ENCODE measurements at places on chromosomes 2 and 18. TPM values are rescaled to one million over a fixed set of nuclear protein-coding genes. Genes with fewer than 3 reads are reported as not detected.

- H3K36me3 ChIP-seq, result no peaks in the 10 kb centered on the region
- H3K27ac ChIP-seq, result no peak overlapping the region
- no peak overlapping the region for H3K4me3 ChIP-seq
- H3K27me3 ChIP-seq, result no peaks in the 10 kb centered on the region
Observed at GRCh38 chr2:150526006-150526405, 38.5 kb upstream of the RND3 start.

DNA sequence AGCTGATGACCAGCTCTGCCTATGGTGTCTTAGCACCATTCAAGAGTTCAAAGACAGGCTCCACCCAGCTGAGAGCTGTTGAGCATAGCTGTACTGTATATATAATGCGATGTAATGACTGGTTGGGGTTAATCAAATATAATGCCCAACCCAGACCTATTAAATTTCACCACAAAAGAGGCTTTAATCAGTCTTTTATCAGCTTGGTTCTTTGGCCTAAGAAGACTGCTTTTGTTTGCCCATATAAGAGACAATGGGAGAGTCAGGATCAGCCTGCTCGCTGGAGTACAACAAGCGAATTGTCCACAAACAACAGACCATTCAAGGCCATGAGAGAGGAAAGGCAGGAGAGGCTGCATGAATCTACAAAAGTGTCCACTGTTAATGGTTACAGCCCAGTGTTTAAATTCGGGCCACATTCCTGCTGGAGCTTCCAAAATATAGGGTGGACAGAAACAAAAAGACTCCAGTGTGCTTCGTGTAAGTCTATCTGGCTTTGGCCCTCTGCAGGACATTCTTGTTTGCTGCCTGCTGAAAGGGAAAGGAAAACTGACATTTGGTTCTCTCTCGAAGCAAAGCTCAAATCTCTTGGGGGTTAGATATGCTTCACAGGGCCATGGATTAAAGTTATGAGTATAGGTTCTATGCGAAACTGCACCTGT lies 299.0 kb upstream of the FBXO11 start:
- no peak overlapping the region for H3K4me3 ChIP-seq
- DNase-seq, result no peak
- H3K27me3 ChIP-seq, result no peaks in the 10 kb centered on the region
- H3K36me3 ChIP-seq, result no peaks in the 10 kb centered on the region

GRCh38 chr2:119142824-119143223 lies 15.7 kb downstream of the C1QL2 start:
- H3K4me3 ChIP-seq, result no peak overlapping the region
- H3K27ac ChIP-seq, result no peak overlapping the region

COLEC12 gene
- total RNA-seq, result 1.4 TPM

IL1RN gene
- 0.40 TPM for total RNA-seq

SLC5A7 gene
- total RNA-seq, result 0.48 TPM

SH2D6 gene
- total RNA-seq, result 14.2 TPM
